Osteocyte (in vitro differentiated cells): ENCODE measurements at places on chromosomes 3 and 15.

DNA sequence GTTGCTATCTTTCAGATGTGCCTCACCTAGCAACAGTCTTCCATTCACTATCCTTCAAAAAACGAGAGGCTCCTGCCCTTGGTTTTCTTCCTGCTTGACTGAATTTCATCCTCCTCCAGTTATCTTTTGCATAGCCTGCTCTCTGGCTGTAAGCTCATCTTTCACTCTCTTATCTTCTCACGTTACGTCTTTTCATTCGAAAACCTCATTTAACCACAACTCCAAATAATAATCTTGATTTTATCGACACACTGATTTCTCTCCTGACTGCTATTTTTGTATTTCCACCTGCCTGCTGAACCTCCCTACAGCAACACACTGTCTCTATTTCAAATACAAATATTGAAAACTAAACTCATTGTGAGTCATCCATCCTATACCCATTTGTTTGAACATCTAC lies 230.7 kb upstream of the TMC3 start:
- H3K36me3 ChIP-seq: peaks cover 4% of the 10 kb centered on the region
- no peaks in the 10 kb centered on the region for H3K4me1 ChIP-seq
- DNase-seq: no peak
- peaks cover 13% of the 10 kb centered on the region for H3K27me3 ChIP-seq

GRCh38 chr3:124669470-124669869 lies 60.8 kb upstream of the UMPS start:
- no peak overlapping the region for H3K27ac ChIP-seq
- H3K27me3 ChIP-seq: no peaks in the 10 kb centered on the region
- no peak for DNase-seq

GRCh38 chr3:100852840-100853239 lies 140.4 kb downstream of the ABI3BP start:
- no peak for DNase-seq
- no peaks in the 10 kb centered on the region for H3K27me3 ChIP-seq
- no peak overlapping the region for H3K27ac ChIP-seq
- peaks cover 6% of the 10 kb centered on the region for H3K4me1 ChIP-seq

- H3K27me3 ChIP-seq: no peaks in the 10 kb centered on the region
- H3K4me3 ChIP-seq: no peak overlapping the region
- no peak for DNase-seq
- no peaks in the 10 kb centered on the region for H3K36me3 ChIP-seq
- H3K27ac ChIP-seq: no peak overlapping the region
These were observed 123.2 kb upstream of the UBE2E2 start for GRCh38 chr3:23079976-23080375.

DNA sequence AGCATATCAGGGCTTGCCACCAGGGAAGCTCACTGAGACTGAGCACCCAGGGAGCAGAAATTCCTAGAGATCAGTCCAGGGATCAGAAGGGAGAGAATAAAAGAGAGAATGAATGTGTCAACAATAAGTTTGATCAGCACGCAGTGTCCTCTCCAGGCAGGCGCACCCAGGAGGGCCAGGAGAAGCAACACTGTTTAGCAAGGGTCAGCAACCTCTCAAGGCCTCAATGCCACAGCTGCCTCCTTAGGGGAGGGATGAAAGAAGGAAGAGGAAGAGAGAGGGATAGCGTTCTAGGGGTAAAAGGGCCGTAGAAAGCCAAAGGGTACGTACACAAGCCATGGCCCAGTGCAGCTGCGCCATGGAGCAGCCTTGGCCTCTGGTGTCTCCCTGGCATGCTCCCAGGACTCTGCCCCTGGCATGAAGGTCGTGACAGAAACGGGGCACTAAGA lies 399.8 kb downstream of the SHQ1 start:
- H3K4me1 ChIP-seq: peaks cover 39% of the 10 kb centered on the region
- no peak overlapping the region for H3K27ac ChIP-seq
- peaks cover 22% of the 10 kb centered on the region for H3K27me3 ChIP-seq
- no peak overlapping the region for H3K4me3 ChIP-seq
- H3K36me3 ChIP-seq: peaks cover 18% of the 10 kb centered on the region

- peak overlapping the region; percentile 83 for H3K27ac ChIP-seq
- no peak for DNase-seq
- H3K4me1 ChIP-seq: peaks cover 42% of the 10 kb centered on the region
- peak overlapping the region; percentile 7 for H3K4me3 ChIP-seq
These were observed 117.0 kb downstream of the FOXP1 start for GRCh38 chr3:71466483-71466882.

DNA sequence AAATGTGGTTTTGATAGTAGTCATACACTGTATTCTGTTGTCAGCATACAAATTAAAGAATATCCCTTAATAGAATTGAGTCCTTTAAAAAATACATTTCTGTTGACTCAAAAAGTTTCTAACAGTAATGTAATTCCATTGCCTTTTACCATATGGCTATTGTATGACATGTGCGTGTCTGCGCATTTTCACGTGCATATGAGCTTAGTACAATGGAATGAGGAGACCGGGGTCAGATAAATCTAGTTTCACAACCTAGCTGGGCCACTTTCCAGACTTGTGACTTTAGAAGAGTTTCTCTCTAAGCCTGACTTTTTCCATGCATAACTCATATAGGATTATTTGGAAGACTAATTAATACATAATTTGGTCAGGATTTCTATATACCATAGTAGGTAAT lies 38.7 kb downstream of the ZBTB38 start:
- peaks cover 52% of the 10 kb centered on the region for H3K4me1 ChIP-seq
- no peak for DNase-seq
- H3K27ac ChIP-seq: no peak overlapping the region
- peaks cover 28% of the 10 kb centered on the region for H3K36me3 ChIP-seq
- no peak overlapping the region for H3K4me3 ChIP-seq
- no peaks in the 10 kb centered on the region for H3K27me3 ChIP-seq

- H3K36me3 ChIP-seq: no peaks in the 10 kb centered on the region
- H3K27ac ChIP-seq: no peak overlapping the region
- H3K4me1 ChIP-seq: peaks cover 2% of the 10 kb centered on the region
- H3K27me3 ChIP-seq: peaks cover 26% of the 10 kb centered on the region
These were observed 138.1 kb downstream of the CHDH start for GRCh38 chr3:53708001-53708621.

GRCh38 chr3:117117188-117117936 lies 407.8 kb downstream of the TUSC7 start:
- H3K4me1 ChIP-seq: peaks cover 41% of the 10 kb centered on the region
- no peaks in the 10 kb centered on the region for H3K27me3 ChIP-seq
- H3K36me3 ChIP-seq: no peaks in the 10 kb centered on the region
- H3K27ac ChIP-seq: no peak overlapping the region
- no peak for DNase-seq

GRCh38 chr3:38317192-38317759 lies 29.3 kb upstream of the XYLB start:
- no peaks in the 10 kb centered on the region for H3K36me3 ChIP-seq
- DNase-seq: no peak
- no peak overlapping the region for H3K27ac ChIP-seq
- no peaks in the 10 kb centered on the region for H3K4me1 ChIP-seq
- no peak overlapping the region for H3K4me3 ChIP-seq

DNA sequence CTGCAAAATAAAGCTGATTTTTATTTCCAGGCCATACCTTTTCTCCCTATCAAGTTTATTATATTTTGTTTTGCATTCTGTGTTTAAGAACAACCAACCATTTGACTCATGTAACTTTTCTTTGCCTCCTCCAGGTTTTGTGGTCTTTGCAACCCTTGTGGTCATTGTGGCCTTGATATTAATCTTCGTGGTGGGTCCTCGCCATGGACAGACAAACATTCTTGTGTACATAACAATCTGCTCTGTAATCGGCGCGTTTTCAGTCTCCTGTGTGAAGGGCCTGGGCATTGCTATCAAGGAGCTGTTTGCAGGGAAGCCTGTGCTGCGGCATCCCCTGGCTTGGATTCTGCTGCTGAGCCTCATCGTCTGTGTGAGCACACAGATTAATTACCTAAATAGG lies 27.6 kb downstream of the NIPA2 start:
- H3K27ac ChIP-seq: peak overlapping the region; percentile 12
- peaks cover 63% of the 10 kb centered on the region for H3K36me3 ChIP-seq
- H3K4me3 ChIP-seq: no peak overlapping the region

DNA sequence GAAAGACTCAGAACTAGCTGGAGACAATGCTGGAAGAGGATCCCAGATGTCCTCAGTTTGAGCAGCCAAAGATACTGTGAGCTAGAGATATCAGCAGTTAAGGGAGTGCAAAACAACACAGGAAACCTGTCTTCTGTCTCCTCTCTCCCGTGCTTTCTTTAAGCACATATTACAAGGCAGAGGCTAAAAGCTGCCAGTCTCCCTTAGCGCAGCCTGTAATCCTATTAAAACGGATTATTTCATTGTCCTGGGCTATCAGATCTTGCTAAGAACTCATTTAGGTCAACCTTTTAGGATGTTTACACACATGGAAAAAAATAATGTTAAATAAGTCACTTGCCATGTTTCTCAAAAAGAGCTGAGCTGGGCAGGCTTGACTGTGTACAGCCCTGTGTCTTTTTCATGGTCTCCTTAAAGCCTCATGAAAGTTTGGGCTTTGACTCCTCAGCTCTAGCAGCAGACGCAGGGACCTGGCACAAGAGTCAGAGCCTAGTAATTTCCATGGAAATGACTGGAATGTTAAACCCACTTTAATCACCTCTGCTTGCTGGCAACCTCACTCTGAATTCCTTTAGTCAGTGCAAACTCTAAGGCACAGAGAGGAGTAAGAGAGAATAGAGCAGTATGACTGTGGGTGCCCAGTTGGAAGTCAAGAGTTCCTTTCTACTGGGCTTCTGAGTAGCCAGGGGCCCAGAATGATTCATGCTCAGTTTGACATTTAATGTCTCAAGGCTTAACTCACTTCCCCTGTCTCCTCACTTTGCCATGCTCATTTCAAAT lies 491.9 kb downstream of the NTRK3 start:
- no peaks in the 10 kb centered on the region for H3K36me3 ChIP-seq
- H3K27ac ChIP-seq: no peak overlapping the region
- DNase-seq: no peak
- H3K4me3 ChIP-seq: no peak overlapping the region
- peaks cover 6% of the 10 kb centered on the region for H3K4me1 ChIP-seq
- no peaks in the 10 kb centered on the region for H3K27me3 ChIP-seq

DNA sequence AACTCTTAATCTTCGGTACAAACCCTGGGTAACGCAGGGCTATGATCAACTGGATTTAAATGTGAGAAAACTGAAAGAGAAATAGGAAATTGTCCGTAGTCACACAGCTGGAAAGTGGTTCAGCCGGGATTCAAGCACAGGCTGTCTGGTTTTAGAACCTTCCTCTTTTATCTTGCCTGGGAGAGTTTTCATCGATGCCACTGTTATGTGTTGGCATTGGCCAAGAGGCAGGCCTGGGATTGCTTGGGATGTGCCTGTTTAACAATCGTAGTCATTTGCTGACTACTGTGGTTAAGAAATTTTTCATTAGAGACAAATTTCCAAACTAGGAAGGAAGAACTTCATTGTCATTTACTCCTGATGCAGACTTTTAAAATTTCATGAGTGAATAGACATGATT lies 4.3 kb downstream of the MCTP2 start:
- H3K4me3 ChIP-seq: no peak overlapping the region
- H3K4me1 ChIP-seq: peaks cover 7% of the 10 kb centered on the region
- H3K27me3 ChIP-seq: peaks cover 13% of the 10 kb centered on the region

- no peak overlapping the region for H3K27ac ChIP-seq
- DNase-seq: no peak
- peaks cover 16% of the 10 kb centered on the region for H3K4me1 ChIP-seq
- no peak overlapping the region for H3K4me3 ChIP-seq
- H3K27me3 ChIP-seq: peaks cover 9% of the 10 kb centered on the region
These were observed 79.2 kb downstream of the PLSCR2 start for GRCh38 chr3:146390006-146390772.

DNA sequence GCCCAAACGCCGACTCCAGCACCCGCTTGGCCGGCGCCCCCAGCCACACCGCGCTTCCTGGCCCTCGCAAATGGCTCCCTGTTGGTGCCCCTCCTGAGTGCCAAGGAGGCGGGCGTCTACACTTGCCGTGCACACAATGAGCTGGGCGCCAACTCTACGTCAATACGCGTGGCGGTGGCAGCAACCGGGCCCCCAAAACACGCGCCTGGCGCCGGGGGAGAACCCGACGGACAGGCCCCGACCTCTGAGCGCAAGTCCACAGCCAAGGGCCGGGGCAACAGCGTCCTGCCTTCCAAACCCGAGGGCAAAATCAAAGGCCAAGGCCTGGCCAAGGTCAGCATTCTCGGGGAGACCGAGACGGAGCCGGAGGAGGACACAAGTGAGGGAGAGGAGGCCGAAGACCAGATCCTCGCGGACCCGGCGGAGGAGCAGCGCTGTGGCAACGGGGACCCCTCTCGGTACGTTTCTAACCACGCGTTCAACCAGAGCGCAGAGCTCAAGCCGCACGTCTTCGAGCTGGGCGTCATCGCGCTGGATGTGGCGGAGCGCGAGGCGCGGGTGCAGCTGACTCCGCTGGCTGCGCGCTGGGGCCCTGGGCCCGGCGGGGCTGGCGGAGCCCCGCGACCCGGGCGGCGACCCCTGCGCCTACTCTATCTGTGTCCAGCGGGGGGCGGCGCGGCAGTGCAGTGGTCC lies 3.5 kb downstream of the ISLR2 start:
- peaks cover 49% of the 10 kb centered on the region for H3K4me1 ChIP-seq
- DNase-seq: no peak
- H3K36me3 ChIP-seq: peaks cover 7% of the 10 kb centered on the region
- H3K4me3 ChIP-seq: no peak overlapping the region
- no peak overlapping the region for H3K27ac ChIP-seq
- H3K27me3 ChIP-seq: peaks cover 29% of the 10 kb centered on the region
